ENCODE measurements at places on chromosomes 13 and 19.

- no peak for DNase-seq
Measured at GRCh38 chr19:15894359-15894758, 3.5 kb downstream of the CYP4F2 start.

DNA sequence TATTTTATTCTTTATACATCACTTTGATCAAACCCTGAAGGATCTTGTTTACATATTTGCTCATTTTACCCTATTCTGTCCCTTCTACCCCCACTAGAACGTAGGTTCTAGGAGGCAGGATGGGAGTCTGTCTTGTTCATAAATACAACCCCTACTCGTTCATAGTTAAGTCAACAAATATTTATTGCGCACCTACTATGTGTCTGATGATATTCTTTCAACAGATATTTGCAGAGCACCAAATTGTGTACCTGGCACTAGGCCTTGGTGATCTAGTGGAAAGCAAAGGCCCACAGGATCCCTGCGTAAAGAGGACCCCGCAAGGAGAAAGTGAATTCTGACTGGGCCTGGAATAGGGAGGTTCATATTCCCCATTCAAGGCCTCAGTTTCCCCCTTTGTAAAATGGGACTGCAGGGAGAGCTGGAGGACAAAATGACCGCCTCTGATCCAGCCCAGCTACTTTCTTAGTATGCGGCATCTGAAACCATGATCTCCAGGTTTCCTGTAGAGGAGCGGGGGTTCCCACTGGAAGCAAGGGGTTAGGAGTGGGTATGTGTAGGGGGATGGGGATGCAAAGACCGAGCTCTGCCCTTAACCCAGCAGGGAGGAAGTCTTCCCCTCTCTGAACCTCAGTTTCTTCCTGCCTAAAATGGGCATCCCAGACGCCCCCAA lies 534 bp upstream of the GEMIN7 start:
- no peak for DNase-seq

GRCh38 chr13:24287748-24288287 lies 21.6 kb upstream of the C1QTNF9 start:
- no peak for DNase-seq

GRCh38 chr13:25579221-25579620 lies 207.4 kb downstream of the ATP8A2 start:
- no peak for DNase-seq

DNA sequence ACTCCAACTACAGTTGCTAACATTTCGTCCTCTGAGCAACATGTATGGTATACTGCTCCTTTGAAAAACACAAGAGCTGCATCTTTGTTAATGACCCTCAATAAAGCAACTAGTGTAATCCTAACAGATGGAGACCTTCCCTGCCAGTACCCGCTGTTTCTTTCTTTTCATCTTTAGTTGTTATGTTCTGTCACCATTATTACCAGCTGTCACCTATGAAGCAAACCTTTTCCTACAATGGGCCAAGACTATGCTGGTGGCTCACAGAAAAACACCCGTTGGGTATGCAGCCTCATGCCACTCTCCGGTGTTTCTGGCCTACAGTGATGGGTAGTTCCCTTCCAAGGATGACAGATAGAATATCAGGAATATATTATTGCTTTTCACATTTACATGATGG lies 29.7 kb upstream of the CYSLTR2 start:
- DNase-seq = no peak

- DNase-seq = no peak
Measured at GRCh38 chr19:2209408-2209807, 26.7 kb downstream of the PLEKHJ1 start.

GRCh38 chr13:47519626-47520025 lies 481.4 kb downstream of the SUCLA2 start:
- no peak for DNase-seq

DNA sequence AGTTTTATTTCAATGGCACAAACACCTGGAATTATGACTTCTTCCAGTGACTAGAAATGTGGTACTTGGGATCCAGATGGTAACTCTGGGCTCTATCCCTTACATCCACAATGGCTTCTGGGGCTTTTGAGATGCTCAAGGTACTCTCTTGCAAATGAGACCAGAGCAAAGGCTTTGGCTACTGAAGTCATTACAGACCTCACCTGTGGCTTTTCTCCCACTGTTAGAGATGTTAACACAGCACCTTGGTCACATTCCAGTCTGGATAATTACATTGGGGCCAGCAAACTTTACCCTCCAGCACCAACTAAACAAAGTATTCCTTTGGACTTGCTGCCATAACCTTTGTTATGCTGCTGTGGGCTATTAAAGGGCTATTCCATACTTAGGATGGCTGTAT lies 6.1 kb downstream of the ENOX1 start:
- no peak for DNase-seq

- DNase-seq = no peak
Measured at GRCh38 chr19:47003611-47004465, 15.8 kb upstream of the NPAS1 start.

- DNase-seq = no peak
Measured at GRCh38 chr19:12723381-12723640, 421 bp downstream of the TNPO2 start.

GRCh38 chr19:42111811-42112210 lies 20.4 kb downstream of the POU2F2 start:
- no peak for DNase-seq

DNA sequence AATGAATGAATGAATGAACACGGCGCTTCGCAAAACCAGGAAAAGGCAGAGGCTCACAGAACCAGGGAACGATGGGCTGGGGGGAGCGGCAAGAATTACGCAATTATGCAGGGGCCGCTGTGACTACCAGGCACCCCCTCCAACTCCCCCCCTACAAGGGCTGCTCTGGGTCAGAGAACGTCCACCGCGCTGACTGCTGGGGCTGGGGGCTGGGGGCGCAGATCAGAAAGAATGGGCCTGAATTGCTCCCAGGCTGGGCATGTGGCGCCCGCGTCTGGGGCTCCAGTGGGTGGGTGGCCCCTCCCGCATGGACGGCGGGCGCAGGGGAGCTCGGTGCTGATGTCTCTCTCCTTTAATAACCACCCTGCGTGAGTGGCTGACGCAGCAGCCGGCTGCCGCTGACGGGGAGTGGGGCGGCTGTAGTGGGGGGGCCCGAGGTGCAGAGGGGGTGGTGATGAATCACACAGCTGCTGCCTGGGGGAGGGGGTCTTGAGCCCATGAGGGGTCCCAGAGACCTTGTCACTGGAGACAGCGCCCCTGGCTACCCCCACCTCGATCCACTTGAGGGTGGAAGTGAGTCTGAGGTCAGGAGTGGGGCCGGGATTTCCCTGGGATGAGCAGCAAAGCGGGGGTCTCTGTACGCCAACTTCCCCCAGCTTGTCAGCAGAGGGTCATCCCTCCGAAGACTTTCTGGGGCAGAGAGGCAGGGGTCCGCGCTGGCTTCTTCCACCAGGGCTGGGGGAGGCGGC lies 1.5 kb upstream of the CIRBP start:
- DNase-seq = no peak

- DNase-seq = no peak
Measured at GRCh38 chr13:94595001-94595949, 677 bp downstream of the TGDS start.

GRCh38 chr19:7018828-7019227 lies 2.4 kb downstream of the MBD3L2B start:
- no peak for DNase-seq

DNA sequence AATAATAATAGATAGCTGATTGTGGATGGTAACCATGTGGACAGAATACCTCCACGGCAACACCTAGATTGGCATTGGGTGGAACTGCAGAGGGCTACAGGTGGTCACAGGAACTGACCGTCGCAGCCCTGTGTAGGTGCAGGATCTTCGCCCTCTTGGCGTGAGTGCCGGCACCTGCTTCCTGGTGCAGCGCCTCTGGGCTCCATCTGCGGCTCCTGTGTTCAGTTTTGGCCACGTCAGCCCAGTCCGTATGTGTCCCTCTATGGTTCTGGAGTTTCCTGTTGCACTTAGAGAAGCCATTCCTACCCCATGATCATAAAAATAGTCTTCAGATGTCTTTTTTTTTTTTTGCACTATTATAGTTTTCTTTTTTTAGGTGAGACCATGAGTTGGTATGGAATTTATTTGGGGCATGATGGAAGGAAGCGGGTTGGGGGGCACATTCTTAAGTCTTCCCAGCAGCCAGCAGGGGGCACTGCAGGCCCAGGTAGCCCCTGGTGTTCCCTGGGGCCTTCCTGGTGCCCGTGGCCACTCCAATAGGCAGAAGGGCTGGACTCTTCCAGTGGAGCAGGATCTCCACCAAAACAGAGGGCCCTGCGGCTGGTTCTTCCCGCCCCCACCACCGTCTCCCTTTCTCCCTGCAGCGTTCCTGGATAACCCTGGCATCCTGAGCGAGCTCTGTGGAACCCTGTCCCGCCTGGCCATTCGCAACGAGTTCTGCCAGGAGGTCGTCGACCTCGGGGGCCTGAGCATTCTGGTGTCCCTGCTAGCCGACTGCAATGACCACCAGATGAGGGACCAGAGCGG lies 10.1 kb upstream of the SLC25A42 start:
- DNase-seq = no peak
